ENCODE measurements at places on chromosomes 13 and 19.

- no peak for DNase-seq
These were observed 16.7 kb downstream of the ELSPBP1 start for GRCh38 chr19:48010932-48011758.

DNA sequence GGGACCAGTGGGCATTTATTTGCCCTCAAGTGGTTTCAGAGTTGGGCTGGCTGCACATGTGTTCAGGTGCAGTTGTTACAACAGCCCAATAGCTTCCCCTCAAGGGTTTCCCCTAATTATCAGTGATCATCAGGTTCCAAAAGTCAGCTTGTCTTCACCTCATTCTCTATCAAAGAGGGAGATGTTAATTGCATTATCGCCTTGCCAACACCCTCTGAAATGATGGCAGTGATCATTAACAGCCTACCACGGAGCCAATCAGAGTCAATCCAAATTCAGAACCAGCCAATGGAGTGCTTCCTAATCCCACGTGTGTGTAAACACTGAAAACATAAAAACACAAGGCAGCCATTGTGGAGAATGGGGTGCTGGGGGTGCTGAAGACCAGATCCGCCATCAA is 248.4 kb upstream of the ZNF507 start:
- no peak for DNase-seq

DNA sequence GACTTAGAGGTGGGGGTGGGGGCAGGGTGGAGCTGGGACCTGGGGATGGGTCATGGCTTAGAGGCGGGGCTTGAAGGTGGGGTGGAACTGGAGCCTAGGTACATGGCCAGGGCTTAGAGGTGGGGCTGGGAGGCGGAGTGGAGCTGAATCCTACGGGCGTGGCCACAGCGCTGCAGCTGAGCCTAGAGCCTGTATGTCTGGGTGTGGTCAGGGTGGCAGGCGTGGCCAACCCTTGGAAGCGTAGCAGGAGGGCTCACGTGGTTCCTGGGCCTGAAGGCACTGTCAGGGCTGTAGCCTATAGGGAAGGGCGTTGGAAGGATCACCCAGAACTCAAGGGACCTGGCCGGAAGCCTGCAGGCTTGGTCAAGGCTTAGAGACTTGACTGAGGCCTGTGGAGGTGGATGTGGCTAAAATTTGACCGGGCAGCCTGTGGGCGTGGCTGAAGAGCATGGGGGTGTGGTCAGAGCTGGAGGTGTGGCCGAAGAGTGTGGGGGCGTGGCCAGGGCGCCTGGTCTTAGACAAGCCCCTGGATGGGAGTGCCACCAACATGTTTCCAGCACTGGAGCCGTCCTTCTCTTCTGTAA is 24.3 kb downstream of the COLGALT1 start:
- peak; percentile 42 for DNase-seq

DNA sequence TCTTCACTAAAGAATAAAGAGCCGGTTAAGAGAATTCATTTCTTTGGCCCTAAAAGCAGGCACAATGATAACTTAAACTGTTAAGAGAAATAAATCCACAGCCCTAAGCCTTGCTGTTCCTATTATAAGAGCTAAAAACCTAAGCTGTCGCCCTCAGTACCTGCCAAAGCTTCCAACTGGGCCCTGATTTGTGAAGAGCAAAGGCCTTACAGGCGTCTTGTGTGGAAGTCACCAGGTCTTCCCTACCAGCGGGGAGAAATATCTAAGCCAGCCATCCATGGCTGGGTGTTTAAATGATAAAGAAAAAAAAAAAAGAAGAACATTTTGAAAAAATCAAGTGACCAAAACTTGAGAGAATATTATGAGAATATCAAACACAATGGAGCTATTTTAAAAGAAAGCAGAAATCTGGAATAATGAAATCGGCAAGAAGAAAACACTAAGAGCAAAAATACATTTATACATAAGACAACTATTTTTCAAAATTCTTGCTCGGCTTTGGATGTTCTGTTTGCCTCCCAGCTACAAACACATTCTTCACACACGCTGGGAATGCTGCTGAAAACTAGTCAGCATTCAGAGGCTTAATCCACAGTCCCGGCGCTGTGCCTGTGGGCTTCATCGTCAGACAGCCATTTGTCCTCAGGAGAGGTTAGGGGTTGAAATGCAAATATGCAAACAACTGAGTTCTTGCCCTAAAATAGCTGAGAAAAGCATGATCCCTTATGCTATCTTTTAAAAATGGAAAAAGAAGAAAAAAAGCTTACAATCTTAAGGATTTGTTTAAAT is 89.8 kb upstream of the LSM14A start:
- DNase-seq, result no peak

GRCh38 chr19:55644191-55644833 is 863 bp downstream of the ZNF581 start:
- no peak for DNase-seq

DNA sequence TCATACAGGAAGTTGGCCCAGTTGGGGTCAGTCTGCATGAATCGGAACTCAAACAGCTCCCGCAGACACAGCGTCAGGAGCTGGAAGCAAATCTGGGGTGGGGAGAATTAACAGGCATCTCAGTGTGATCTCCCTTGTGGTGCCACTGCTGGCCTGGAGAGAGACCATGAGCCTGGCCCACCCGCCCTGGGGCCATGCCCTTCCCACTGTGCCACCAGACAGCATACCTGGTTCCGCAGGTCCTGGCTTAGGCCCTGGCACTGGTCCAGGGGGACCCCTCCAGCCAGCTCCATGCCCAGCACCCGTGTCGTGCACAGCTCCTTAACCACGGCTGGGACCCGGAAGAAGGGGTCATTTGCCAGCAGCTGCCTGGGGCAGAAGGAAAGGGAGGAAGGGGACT is 9.6 kb upstream of the NUMBL start:
- DNase-seq, result no peak

- DNase-seq, result no peak
These were observed 106.8 kb downstream of the DNAJC3 start for GRCh38 chr13:95783747-95784146.

- DNase-seq, result no peak
These were observed 1237.8 kb downstream of the SLITRK5 start for GRCh38 chr13:88908961-88909441.

DNA sequence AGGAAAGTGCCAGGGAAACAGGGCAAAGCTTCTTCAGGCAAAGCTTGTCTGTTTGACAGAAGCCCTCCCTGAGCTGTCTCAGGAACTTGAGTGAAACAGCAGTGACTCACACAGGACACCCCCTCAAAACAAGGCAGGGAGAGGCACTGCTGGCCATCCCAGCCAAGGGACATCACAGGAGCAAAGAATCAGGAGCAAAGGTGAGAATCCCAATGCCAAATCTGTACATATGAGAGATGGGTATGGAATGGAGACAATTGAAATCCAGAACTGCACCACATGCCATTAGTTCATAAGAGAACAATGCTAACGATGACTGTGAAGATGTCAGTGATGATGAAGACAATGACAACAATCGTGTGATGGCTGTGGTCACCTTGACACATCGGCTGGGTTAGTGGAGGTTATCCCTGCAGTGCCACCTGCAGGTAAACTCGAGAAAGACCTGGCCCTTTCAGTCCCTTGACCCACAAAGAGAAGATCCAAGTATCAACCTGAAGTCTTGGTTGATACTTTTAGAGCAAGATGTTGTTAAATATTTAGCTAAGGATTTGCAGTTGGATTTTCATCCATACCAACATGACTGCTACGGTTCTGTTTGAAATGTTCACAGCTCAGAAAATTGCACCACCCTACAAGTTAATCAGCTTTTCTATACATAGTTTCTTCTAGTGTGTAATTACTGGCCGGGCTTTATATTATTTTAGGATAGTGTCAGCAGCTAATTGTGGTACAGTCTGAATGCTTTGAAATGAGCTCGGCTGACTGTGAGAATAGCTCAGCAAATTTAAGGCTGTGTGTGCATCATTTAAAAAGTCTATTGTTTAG is 42.0 kb upstream of the IPO5 start:
- DNase-seq, result peak; percentile 20

DNA sequence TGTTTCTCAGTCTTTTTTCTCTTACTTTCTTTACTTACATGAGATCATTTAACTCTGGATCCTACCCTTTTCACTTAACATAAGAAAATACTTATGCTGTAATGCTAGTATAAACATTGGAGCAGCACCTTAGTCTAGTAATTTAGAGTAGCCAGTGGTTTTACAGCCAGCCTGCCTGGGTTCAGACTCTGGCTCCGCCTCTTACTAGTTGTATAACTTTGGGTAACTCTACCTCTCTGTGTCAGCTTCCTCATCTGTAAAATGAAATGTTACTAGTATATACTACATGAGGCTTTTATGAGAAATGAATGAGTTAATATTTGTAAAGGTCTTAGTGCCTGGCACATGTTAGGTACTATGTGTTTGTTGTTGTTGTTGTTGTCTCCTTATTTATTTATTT is 5.6 kb downstream of the CDADC1 start:
- DNase-seq, result peak; percentile 20

DNA sequence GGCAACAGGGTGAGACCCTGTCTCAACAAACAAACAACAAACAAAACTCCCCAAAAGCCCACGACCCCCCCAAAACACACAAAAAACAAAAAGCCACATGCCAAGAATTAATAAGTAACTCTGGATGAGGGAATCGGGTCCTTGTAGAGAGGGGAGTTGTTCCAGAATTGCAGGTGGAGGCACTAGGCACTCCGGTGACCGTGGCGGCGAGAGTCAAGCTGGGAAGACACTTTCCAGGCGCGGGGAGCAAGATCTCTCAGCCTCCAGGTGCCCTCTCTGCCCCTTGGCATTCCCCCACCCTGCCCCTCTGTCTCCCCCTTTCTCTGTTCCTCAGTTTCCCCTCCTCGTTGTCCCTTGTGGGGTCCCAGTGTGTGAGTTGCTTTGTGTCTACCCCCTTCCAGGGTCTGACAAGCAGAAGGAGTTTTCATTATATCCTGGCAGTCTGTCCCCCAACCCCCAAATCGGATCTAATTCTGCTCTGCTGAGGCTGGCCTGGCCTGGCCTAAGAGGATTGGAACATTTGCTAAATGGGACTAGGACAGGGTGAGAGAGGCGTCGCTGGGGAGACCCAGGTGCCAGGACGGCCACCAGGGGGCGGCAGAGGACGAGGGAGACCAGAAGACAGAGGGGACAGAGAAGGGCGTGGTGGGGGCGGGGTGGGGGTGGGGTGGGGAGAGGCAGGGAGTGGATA is 8.3 kb upstream of the CRX start:
- peak; percentile 82 for DNase-seq

DNA sequence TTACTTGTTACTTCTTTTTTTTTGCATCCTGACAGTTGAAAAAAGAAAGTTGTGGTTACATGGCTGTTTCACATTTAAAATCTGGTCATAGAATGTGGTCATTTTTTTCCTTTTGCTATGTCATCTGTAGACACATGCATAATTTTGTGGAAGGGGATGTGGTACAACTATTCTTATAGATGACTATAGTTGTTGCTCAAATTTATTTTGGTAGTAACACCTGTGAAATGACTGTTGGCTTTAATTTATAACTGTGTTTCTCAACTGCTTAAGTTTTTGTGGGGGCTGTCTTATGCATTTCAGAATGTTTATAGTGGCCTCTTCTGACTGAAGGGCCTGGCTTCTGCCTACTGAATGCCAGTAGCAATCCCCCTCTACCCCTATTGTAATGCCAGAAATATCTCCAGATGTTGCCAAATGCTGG is 130.5 kb downstream of the PAN3 start:
- DNase-seq, result peak; percentile 87

DNA sequence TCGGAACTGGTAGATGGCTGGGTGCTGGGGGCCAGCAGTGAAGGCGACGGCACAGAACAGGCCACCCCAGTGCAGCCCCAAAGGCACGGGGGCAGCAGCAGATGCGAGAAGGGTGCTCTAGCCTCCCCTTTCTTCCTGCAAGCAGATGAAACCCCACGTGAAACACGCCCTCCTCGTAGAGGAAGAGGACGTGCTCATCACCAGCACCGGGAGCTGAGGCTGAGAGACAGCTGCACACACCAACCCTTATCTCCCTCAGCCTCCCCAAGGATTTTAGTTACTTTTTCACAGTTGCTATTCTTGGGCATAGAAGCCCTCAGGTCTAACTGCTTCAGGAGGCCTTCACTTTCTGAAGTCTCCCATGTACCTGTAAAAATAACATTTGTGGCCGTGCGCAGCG is 11.9 kb downstream of the ZNF787 start:
- no peak for DNase-seq

- DNase-seq, result peak; percentile 1
These were observed 108.4 kb upstream of the NBEA start for GRCh38 chr13:34833562-34834182.

DNA sequence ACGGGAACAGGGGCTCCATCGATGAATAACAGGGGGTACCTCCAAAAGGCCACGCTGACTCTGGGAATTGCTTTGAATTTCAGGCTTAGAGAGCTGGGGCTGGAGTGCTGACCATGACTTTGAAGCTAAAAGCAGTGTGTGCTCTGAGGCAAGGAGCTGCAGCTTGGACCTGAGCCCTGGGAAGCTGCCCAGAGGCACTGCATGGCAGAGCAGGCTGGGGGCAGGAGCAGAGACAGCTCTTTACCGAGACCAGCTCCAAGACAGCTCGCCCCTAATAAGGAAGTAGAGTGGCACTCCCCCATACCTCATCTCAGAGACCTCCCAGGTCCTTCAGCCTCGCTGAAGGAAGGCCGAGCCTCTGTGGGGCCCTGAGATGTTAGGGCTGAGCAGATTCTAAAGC is 200.2 kb downstream of the COL4A1 start:
- DNase-seq, result no peak

GRCh38 chr13:110600261-110600819 is 15.0 kb upstream of the NAXD start:
- no peak for DNase-seq

- DNase-seq, result no peak
These were observed 78.3 kb downstream of the ELF1 start for GRCh38 chr13:40940841-40941240.

GRCh38 chr13:29743201-29743786 is 107.1 kb downstream of the UBL3 start:
- DNase-seq, result no peak

GRCh38 chr19:608155-609003 is 18.7 kb downstream of the HCN2 start:
- DNase-seq, result no peak

DNA sequence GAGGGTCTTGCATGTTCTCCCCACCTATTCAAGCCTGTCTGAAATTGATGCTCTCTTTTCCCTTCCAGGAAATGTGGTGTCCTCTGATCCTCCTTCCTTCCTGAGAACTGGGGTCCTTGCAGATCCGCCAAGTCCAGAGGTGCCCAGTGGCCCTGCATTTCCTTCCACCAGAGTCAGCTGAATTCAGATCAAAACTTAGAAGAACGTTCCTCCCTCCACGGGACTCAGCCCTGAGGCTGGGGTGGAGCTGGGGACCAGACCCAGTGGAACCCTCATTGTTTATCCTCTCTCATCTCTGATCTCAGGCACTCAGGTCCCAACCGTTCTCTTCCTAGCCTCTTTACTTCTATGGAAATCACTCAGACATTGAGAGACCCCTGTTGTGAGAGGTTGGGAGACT is 477.3 kb downstream of the TSHZ3 start:
- no peak for DNase-seq

DNA sequence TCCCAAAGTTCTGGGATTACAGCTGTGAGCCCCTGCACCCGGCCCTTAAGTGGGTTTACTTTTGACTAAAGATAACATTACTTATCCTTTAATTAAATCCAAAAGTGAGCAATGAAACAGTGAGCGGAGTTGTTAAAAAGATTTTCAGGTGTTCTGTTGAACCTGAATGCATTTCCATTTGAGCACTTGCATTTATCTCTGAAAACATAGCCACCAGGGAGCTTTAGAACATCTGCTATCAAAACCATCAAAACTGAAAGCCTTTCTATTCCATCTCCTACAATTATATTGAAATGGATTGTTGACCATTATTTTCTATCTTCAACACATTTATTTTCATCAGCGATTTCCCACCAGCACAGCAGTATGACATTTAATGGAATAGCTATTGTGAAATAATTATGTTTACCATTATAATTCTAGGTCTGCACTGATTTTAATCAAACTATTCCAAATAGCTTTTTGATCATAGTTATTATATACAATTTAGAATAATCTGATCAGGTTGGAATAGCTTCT is 269.0 kb downstream of the FGF14 start:
- DNase-seq, result no peak
